ENCODE measurements at places on chromosomes 6 and 20.

DNA sequence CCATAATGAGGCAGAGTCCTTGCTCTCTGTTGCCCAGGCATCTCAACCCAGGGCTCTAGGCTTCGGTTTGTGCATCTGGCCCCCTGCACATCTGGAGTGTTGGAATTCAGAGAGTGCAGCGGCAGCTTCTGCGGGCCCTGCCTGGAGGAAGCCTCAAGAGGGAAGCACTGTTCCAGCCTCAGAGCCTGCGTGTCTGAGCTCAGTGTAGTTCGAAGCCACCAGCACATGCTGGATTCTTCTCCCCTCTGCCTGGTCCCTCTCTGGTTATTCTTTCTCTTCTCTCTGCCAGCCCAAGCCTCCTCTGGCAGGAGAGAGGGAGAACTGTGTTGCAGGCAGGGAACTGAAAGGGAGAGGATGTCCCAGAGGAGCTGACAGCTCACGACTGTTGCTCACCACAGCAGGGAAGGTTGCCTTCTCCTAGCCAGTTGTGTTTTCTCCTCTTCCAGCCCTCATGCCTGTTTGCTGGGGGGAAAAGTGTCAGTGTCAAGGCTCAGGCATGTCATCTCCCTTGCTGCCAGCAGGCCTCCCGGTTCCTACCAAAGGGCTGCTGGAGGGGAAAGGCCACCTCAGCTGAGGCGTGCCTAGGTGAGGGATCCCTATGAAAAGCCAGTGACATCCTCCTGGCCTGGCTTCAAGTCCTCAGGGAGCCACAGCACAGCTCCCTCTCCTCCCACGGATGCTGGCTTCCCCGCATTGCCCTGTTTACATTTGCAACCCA lies 126.0 kb upstream of the LRFN2 start:
- H3K36me3 ChIP-seq, result no peaks in the 10 kb centered on the region
- H3K4me3 ChIP-seq, result no peak overlapping the region
- no peaks in the 10 kb centered on the region for H3K27me3 ChIP-seq
- no peak overlapping the region for H3K27ac ChIP-seq
- DNase-seq, result no peak
- no peaks in the 10 kb centered on the region for H3K4me1 ChIP-seq

GRCh38 chr20:37220731-37221130 lies 40.9 kb downstream of the GHRH start:
- no peak overlapping the region for H3K4me3 ChIP-seq
- no peak overlapping the region for H3K27ac ChIP-seq
- DNase-seq, result no peak

GRCh38 chr6:87806099-87806498 lies 104.1 kb upstream of the AKIRIN2 start:
- no peak overlapping the region for H3K27ac ChIP-seq
- no peak for DNase-seq
- no peaks in the 10 kb centered on the region for H3K36me3 ChIP-seq
- no peaks in the 10 kb centered on the region for H3K27me3 ChIP-seq
- no peak overlapping the region for H3K4me3 ChIP-seq
- H3K4me1 ChIP-seq, result no peaks in the 10 kb centered on the region

GRCh38 chr6:7684843-7685242 lies 41.1 kb upstream of the BMP6 start:
- H3K36me3 ChIP-seq, result no peaks in the 10 kb centered on the region
- no peak overlapping the region for H3K27ac ChIP-seq
- peaks cover 4% of the 10 kb centered on the region for H3K27me3 ChIP-seq
- DNase-seq, result no peak
- H3K4me3 ChIP-seq, result no peak overlapping the region

DNA sequence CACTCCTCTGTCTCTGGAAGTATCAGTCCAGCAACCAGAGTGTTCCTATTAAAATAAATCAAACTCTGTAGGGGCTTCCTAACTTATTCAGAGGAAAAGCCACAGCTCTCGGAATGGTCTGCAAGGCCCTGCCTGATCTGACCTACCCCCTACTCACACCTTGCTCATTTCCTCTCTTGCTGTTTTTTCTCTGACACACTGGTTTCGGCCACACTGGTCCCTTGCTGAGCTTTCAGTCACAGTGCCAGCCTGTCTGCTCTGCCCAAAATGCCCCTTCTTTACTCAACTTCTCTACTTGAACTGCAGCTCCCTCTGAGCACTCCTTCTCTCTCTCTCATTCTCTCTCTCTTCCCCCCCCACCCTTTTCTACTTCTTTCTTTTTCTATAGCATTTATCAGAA lies 430.2 kb downstream of the UTRN start:
- no peaks in the 10 kb centered on the region for H3K27me3 ChIP-seq
- H3K27ac ChIP-seq, result no peak overlapping the region
- DNase-seq, result no peak
- H3K4me3 ChIP-seq, result no peak overlapping the region
- no peaks in the 10 kb centered on the region for H3K4me1 ChIP-seq
